ENCODE measurements at places on chromosomes 1 and 21. TPM values are rescaled to one million over a fixed set of nuclear protein-coding genes. Genes with fewer than 3 reads are reported as not detected.

OR4F29 gene
- polyA plus RNA-seq: 0.07 TPM

RHOU gene
- polyA plus RNA-seq: 44.2 TPM

PAQR6 gene
- polyA plus RNA-seq: 12.9 TPM

CDC42BPA gene
- polyA plus RNA-seq: 24.3 TPM

LCE3E gene
- not detected for polyA plus RNA-seq

- no peak for DNase-seq
Measured at GRCh38 chr1:182939413-182939812, 13.6 kb downstream of the SHCBP1L start.

DNA sequence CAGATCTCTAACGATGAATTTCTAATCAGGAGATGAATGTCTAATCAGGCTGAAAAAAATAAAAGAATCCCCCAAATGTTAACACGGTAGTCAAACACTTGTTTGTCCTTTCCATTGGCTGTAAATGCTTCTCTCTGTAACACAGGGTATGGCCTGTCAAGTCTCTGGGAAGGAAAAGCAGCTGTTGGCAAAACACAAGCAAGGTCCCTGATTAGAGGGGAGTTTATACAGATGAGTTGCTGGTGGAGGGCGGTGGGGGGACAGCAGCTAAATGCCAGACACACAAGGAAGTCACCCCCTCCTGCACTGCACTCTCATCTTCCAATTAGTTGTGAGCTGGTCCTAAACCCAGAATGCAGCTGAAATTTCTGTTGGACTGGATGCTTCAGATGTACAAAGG is 51.0 kb downstream of the PGBD5 start:
- DNase-seq: no peak

- no peak for DNase-seq
Measured at GRCh38 chr1:44810101-44810761, 1.9 kb downstream of the BTBD19 start.

- no peak for DNase-seq
Measured at GRCh38 chr1:200038981-200039848, 11.7 kb downstream of the NR5A2 start.

GRCh38 chr1:93805027-93805610 is 73.9 kb downstream of the DNTTIP2 start:
- DNase-seq: no peak

DNA sequence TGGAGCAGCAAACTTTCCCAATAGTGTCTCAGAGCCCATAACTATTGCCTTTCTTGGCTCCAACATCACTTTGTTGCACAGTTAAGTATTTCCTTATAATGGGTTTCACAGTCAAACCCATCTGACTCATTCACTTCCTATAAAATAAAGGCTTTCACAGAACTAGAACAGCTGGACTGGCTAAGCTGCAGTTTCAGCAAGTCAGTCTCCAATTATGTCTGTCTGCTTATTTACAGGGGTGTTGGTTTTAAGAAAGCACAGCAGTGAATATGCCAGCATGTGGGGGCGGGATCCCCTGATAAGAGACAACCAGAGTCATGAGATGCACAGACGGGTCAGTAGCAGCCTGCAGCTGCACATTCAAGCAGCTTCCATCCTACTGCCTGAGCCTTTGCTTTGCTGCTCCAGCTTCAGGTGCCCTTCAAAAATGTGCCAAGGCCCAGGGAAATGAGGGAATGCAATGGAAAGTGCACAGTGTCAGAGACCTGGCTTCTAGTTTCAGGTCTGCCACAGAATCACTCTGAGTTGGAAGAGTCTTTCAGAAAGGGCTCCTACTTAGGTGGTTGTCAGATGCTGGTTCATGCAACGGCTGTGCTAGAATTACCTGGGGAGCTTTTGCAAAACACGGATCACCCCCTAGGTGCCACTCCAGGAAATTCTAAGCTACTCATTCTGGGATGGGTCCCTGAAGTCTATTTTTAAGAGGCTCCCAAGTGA is 24.8 kb downstream of the RNF19B start:
- DNase-seq: peak; percentile 51
